ENCODE measurements at places on chromosomes 5 and 9. TPM values are rescaled to one million over a fixed set of nuclear protein-coding genes. Genes with fewer than 3 reads are reported as not detected.

Gene OR13C2
- not detected for total RNA-seq

Gene SH3RF2
- 6.6 TPM for total RNA-seq

Gene PLPPR1
- total RNA-seq, result 0.66 TPM

Gene TMEM203
- 26.6 TPM for total RNA-seq

Gene BARX1
- 2.6 TPM for total RNA-seq

Gene ZFP37
- 6.4 TPM for total RNA-seq

Data from breast epithelium (tissue), 4 donors.